ENCODE measurements at places on chromosomes 13 and 19.

- no peak for DNase-seq
Observed at GRCh38 chr13:30103161-30103840, 204.1 kb downstream of the KATNAL1 start.

DNA sequence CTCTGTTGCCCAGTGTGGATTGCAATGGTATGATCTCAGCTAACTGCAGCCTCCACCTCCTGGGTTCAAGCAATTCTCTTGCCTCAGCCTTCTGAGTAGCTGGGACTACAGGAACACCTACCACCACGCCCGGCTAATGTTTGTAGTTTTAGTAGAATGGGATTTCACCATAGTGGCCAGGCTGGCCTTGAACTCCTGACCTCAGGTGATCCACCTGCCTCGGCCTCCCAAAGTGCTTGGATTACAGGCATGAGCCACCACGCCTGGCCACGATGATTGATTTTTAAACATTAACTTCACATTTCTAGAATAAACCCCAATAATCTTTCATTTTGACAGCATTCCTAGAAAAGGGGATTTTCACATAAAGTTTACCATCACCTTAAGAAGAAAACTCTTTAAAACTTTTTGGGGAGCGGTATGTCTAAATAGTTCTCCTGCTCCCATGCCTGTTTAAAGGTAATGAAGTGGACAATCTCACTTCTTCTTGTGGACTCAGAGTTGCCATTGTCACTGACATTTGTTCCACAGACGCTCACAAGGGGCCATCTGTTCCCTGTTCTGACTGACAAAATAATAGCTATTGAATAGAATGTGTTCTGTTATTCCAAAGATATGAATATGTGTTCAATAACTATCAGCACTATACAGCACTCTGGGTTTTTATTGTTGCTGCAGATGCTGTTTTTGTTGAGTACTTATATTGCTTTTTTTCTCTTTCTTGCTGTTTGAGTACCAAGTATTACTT is 66.1 kb upstream of the C1QTNF9B start:
- DNase-seq, result no peak

GRCh38 chr13:99042521-99043250 is 64.8 kb upstream of the DOCK9 start:
- no peak for DNase-seq

GRCh38 chr13:25489238-25489637 is 117.5 kb downstream of the ATP8A2 start:
- no peak for DNase-seq

DNA sequence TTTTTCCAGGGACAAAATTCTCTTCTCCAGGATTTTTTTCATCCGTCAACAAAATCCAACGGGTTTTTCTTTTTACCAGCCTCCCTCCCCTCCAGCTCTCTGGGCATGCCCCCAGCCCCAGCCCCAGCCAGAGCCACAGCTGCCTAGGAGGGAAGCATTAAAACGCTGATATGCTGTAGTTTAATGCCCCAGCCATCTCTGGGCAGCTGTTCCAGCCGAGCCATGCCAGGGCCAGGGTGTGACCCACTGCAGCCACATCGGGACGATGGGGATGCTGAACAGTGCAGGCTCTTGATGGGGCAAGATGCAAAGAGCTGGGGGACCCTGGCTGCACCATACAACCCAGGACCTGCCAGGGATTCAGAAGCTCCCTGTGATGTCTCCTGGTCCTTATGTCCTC is 32.1 kb downstream of the TSHZ3 start:
- no peak for DNase-seq

DNA sequence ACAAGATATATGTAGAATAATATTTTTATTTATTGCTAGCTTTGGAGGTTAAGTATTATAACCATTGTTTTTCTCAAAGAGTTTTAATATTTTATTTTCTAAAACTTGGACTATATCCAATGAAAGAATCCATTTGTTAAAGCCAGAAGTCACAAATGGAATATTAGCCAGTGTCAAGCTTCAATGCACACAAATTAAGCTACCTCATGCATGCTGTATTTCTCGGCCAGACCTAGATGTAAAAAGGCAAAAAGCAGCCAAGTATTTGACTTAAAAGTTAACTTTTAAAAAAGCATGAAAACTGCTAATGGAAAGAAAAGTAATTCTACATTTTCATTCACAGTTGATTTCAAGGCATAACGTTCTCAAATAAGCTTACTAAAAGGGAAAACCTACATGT is 160.0 kb upstream of the ATXN8OS start:
- DNase-seq, result no peak

GRCh38 chr13:43021926-43022670 is 1.3 kb upstream of the DNAJC15 start:
- no peak for DNase-seq

DNA sequence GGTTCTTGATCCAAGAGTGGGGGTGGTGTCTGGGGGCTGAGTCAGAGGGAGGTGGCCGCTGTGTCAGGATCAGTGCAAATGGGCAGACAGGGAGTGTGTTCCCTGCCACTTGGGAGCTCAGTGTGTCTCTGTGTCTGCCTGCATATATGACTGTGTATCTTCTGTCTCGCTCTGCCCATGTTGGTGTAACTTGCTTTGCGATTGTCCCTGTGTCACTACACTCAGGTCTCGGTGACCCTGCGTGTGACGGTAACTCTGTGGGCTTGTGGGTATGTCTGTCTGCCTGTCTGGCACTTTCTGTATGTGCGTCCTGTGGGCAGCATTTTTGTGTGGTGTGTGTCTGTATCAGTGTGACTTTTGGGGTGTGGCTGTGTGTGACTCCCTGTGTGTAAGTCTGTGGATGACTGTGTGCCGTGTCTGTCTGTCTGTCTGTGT is 8.2 kb upstream of the ERFL start:
- DNase-seq, result no peak

- no peak for DNase-seq
Observed at GRCh38 chr13:45299194-45299593, 41.8 kb downstream of the TPT1 start.

DNA sequence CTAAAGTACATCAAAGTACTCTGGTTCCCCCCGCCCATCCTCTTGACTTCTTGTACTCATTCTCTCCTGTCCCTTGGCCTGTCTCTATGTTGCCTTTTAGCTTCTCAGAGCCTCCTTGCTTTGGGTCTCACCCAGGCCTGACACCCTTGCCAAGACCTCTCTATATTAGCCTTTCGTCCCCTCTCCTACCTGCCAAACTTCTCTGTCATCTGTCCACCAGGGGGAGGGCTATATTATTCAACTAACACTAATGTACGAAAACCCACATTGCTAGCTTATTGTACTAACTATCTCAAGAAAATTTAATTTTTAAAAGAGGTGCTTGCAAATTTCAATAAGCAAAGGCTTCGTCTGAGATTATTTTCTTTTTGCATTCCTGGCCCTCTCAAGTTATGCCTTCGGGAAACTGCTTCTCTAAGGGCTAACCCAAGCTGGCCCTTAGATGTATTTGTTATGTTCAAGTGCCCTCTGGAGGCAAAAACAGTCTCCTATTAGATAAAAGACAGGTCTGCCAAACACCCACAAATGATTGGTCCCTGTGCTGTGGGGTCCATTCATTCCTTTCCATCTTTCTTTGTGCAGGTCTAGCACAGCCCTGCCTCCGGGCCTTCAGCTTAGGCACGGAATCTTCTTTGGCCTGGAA is 6.3 kb upstream of the MRPS31 start:
- peak; percentile 95 for DNase-seq

DNA sequence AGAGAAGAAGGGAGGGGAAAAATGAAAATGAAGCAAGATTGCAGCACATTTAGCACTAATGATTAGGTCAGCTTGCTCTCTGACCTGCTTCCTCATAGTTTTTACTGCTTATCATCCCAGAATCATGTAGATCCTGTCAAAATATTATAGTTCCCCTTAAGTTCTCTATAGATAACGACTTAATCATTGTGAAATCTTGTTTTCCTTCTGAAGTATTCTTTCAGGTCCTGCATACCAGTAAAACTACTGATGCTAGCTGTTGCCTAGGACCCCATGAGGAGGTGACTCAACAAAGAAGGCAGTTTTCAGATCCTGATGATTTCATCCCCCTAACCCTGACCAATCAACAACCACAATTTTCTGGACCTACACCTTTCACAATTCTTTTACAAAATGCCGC is 1131.7 kb downstream of the SLITRK5 start:
- DNase-seq, result no peak

DNA sequence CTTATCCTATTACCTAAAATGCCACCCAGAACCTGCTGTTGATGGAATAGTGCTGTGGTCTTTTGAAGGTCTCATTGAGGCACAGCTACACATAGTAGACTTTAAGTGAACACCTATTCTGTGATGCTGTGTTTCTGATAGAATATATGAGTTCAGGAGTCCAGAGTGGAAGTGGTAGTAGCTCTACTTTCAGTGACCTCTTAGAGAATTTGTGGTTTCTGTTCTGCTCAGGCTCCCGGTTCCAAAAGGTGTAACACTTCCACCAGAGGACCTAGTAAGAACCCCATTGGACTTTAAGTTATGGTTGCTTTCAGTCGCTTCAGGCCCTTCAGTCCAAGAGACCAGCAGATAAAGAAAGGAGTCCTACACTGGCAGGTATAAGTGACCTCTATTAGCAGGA is 11.4 kb upstream of the MYCBP2 start:
- no peak for DNase-seq

- peak; percentile 83 for DNase-seq
Observed at GRCh38 chr19:13102666-13103580, at the start of gene LYL1. Gene LYL1, minus strand, starts transcription at chr19:13102858. Its CDS starts 1,687 bp downstream, at chr19:13101171.

GRCh38 chr19:29834991-29835846 is 23.4 kb downstream of the CCNE1 start:
- DNase-seq, result no peak

DNA sequence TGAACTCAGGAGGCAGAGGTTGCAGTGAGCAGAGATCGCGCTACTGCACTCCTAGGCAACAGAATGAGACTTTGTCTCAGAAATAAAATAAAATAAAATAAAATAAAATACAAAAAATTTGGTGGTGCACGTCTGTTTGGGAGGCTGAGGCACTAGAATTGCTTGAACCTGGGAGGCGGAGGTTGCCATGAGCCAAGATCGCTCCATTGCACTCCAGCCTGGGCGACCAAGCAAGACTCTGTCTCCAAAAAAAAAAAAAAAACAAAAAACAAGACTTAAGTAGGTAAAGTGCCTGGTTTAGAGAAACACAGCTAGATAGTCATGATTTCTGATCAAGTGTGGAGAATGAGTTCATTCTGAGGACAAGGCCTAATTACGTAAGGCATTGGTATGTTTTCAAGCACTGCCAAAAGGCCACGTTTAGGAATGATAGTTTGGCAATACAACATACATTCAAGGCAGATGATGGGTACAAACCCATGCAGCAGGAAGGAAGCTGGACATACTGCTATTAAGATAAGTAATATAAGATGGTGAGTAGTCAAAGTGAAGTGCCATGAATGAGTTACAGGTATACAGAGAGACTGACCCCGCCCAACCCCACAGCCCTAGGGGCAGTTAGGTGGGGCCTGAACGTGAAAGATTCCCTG is 4.8 kb upstream of the UCHL3 start:
- no peak for DNase-seq

DNA sequence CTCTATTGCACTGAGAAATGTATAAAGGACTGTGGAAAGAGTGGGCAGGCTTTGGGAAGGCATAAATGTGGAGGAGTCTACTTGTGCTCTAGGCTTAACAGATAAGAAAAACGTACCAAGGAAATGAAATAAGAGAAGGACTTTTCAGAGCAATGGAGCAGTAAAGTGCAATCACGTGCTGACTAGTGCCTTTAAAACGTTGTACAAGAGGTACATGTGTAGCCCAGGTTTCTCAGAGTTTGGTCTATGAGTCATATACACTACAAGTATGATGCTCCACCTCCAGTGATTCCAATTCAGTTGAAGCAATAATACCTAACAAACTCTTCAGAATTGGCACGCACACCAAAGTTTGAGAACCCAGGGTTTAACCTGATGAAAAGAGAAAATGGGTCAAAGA is 13.4 kb upstream of the FNDC3A start:
- DNase-seq, result no peak

DNA sequence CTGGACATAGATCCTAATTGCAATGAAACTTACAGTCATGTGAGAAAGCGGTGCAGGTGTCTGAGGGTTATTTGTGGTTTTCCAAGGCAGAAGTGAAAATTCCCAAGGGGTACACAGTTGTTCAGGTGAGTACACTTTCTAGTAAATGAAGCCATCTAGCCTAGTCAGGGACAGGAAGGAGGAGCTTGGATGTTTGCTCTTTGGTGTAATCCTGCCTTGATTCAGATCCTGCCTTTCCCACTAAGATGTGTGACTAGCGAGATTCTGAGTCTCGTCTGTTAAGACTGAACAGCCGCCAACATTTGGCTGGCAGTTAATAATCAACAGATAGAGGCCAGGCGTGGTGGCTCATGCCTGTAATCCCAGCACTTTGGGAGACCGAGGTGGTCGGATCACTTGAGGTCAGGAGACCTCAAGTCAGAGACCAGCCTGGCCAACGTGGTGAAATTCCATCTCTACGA is 2.5 kb downstream of the RPS9 start:
- DNase-seq, result no peak

GRCh38 chr13:47206111-47206510 is 309.3 kb upstream of the HTR2A start:
- DNase-seq, result no peak

DNA sequence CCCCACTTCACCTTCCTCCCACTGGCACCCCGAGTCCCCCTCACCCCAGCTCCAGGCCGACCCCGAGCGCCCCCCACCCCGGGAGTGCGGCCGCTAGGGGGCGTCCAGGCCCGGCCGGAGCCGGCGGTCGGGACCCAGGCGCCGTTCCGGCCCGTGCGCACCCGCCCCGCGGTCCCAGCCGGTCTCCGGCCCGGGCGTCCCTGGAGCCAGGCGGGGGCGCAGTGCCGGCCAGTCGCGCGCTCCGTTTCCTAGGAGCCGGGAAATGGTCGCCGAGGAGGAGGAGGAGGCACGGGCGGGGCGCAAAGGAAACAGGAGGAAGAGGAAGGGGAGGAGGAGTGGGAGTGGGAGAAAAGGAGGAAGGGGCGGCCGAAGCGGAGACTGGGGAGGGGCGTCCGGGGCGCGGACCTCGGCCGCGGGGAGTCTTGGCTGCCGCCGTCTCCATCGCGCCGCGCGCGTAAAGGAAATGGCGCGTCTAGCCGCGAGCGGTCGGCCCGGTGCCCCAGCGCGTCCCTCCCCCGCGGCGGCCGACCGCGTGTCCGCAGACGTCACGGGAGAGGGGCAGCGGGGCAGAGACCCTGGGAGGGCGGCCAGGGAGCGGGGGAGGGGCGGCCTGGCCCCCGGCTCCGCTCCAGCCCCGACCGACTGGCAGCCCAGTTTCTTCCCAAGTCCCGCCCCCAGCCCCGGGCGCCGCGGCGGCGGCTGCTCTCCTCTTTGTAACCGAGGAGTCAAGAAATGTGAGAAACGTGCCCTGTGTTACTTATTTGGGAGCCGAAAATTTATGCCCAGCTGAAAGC is 1.1 kb upstream of the KCTD15 start:
- DNase-seq, result peak; percentile 81

DNA sequence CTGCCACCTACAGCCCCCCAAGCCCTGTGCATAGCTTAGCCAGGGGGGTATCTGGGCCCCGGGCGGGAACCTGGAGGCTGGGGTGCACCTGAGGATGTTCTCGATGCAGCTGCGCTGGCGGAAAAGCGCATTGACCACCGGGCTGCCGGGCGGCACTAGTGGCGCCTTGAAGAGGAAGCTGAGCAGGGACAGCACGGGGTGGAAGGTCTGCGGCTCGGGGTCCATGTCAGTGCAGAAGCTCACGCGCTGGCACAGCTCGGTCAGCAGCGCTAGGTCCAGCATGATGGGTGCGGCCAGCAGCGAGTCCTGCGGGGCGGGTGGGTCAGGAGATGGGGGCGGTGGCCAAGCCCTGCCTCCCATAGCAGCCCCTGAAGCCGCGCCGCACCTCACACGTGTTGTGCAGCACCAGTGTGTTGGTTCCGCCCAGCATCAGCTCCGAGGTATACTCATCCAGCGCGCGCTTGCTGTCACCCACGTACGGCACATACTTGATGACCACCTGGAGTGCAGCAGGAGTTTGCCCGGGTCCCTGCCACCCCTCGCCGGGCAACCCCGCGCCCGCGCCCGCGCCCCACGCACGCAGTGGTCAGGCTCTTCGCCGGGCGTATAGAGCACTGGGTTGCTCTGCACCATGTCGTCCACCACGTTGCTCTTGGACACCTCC is 2.6 kb downstream of the ISYNA1 start:
- no peak for DNase-seq

Measured in NAMALWA (cell line).